ENCODE measurements at places on chromosomes 3 and 15.

GRCh38 chr15:63870487-63871209 lies 36.9 kb upstream of the HERC1 start:
- peak; percentile 85 for DNase-seq

DNA sequence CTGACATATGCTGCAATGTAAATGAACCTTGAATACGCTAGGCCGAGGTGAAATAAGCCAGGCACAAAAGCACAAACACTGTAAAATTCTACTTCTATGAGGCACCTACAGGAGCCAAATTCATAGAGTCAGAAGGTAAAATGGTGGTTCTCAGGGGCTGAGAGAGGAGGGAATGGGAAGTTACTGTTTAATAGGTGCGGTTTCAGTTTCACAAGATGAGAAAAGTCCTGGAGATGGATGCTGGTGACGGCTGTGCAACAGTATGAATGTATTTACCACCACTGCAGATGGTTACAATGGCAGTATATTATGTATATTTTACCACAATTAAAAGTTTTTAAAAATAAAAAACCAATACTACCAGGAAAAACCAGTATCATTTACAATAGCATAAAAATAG lies 4.0 kb downstream of the TNK2 start:
- no peak for DNase-seq

DNA sequence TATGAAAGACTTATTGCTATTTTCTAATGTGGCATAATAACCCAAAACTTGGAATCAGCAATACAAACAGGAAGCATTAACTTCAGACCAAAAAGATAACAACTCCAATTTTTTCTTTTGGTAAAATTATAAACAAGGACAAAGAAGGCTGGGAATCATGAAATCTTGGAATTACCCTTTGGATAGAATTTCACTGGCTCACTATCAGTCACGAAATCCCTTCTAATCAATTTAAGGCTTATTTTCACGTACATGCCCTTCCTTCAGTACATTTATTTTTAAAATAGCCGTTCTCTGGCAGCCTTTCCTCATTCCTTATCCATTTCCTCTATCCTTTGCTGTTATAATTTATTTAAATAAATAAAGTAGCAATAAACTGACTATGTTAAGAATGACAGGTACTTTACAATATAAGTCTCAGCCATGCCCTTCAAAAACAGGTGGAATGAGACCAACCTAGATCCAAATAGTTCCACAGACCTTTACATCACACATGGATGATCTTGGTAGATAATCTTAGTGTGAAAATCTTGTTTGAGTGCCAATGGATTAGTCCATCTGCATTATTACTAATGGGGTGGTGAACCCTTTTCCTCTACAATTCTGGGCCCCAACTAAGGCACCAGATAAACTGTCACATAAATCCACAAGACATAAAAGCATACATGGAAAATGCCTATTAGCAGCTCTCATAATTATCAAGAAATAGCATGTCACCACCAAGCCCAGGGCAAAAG lies 38.9 kb downstream of the ABI3BP start:
- no peak for DNase-seq

DNA sequence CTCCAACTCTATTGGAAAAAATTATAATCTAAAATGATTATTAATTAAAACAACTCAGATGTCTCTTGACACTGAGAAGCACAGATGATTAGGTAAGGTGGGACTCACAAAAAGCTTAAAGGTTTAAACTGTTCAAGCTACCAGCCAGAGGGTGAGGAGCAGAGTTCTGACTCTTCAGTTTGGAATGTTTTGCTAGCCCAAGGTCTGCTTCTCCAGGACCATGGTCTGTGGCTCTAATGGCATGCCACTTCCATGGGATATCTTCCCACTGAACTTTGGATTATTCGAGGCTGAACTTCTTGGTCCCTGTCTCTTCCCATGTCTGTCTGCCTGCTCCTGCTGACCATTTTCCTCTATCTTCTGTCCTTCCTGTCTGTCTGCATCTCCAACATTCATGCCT lies 49.2 kb downstream of the CACNA2D3 start:
- DNase-seq: no peak

GRCh38 chr3:114370537-114371174 lies 76.8 kb downstream of the TIGIT start:
- no peak for DNase-seq

- DNase-seq: no peak
Measured at GRCh38 chr3:167798443-167798842, 62.9 kb downstream of the SERPINI1 start.

- no peak for DNase-seq
Measured at GRCh38 chr3:183779896-183780465, 45.4 kb downstream of the MAP6D1 start.

- DNase-seq: no peak
Measured at GRCh38 chr3:29057326-29057725, 223.5 kb upstream of the RBMS3 start.

DNA sequence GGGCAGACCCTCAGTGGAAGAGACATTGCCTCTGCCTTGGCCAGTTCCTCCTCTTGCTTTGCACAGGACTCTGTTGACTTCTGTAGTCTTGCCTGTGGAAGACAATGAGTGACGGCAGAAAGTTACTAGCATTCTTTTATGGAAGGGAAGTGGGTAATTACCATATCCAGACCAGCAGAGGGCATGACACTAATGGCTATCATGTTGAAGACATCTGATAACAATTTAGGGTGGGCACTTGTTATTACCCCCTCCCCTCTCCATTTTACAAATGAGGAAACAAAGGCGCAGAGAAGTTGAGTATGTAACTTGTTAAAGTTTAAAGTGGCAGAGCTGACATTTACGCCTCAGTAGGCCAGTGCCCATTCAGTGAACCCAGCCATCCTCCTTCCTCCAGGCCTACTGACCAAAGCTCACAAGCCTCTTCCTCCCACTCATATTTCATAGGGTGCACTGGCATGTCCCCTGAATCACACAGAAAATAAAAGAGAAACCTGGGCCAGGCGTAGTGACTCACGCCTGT lies 48.2 kb upstream of the FMN1 start:
- DNase-seq: no peak

- DNase-seq: no peak
Measured at GRCh38 chr3:121659586-121659985, 1.1 kb downstream of the HCLS1 start.

GRCh38 chr15:41004490-41004889 lies 51.2 kb downstream of the CHAC1 start:
- no peak for DNase-seq

DNA sequence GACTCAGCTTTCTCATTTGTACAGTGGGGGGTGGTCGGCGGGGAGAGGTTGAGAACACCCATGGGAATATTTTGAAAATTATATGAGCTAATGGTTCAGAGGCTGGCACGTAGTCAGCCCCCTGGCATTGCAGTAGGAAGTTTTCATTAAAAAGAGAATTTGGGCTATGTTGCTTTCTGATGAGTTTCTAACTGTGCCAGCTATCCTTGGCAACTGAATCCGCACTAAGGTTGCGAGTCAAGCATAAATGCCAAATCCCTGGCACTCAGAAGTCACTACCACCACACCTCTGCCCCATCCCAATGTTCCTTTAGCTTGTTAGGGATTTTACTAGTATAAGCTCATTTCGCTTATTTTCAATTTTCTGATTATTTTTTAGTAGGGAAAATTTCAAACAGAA lies 91.6 kb downstream of the DNASE1L3 start:
- no peak for DNase-seq

GRCh38 chr3:188829130-188829529 lies 342.6 kb upstream of the TPRG1 start:
- DNase-seq: no peak

GRCh38 chr3:46632792-46633191 lies 20.5 kb downstream of the FAM240A start:
- no peak for DNase-seq

DNA sequence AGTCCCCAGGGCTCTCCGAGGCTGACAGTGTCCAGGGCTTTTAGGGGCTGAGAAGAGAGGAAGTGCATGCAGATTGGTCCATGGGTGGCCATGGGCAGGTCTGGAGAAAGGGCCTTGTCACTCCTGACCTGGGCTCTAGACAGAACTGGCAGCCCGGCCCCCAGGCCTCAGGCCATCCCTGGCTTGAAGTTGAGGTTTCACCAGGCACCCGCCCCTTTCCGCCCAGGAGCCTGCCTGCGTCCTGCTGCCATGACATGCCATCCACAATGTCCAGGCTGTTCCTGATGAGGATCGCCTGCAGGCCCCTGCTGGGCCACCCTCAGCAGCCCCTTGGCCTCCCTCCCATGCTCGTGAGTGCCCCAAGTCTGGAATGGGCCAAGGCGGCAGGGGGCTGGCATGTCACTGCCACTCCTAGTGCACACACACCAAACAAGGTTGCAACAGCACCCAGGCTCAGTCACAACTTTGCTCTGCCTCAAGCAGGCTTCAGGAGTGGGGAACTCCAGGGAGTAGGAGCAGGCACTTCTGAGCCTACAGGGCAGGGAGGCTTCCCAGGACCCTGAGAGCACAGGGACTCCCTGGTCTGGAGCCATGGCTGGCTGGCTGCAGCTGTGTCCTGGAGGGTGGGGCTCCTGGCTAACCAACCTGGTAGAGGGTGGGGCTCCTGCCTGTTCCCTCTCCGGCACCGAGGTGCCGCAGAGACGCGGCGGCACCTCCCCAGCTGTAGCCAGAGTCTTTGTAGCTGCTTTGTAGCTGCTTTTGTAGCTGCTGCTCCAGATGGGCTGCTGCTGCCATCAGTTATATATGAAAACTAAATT lies 1457.1 kb upstream of the GBE1 start:
- no peak for DNase-seq
